ENCODE measurements at places on chromosomes 7 and 10.

GRCh38 chr7:103093429-103093828 lies 18.5 kb downstream of the ARMC10 start:
- no peak for DNase-seq

GRCh38 chr7:112757337-112757736 lies 32.9 kb downstream of the TMEM168 start:
- DNase-seq, result no peak

DNA sequence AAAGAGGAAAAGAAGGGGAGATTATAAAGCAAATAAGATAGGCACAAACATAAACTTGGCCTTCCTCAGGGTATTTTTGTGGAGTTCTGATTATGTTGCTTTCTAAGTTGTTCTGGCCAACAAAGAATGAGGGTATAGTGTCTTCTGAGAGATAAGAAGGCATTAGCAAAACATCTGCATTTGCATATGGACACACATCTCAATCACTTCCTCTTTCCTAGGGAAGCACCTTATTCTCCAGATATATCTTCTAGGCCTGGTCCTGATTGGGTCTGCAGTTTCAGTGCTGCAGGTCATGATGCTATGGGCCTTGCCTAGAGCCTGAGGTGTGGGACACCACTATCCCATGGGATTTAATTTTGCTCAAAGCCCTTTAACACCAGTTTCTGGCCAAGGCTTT lies 308.8 kb upstream of the PHYHIPL start:
- no peak for DNase-seq

DNA sequence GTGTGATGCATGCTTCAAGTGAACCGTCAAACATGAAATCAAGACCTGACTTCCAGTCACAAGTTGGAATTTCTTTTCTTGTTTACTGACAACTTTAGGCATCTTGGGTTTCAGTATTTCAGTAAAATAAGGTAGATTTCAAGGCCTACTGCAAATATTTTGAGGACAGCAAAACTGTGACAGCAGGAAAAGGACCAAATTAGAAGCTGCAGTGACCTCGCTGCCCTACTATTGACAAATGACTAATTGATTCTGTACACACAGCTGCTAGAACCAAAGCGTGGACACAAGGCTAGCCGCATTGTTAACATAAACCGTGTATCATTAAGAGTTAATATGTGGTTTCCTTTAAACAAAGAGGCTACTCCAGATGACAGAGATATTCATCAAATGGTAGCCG lies 105.7 kb upstream of the SEC61G start:
- DNase-seq, result no peak

GRCh38 chr10:125611216-125611615 lies 71.7 kb downstream of the TEX36 start:
- DNase-seq, result no peak

- DNase-seq, result no peak
Observed at GRCh38 chr10:15037691-15038090, 6.1 kb upstream of the OLAH start.

DNA sequence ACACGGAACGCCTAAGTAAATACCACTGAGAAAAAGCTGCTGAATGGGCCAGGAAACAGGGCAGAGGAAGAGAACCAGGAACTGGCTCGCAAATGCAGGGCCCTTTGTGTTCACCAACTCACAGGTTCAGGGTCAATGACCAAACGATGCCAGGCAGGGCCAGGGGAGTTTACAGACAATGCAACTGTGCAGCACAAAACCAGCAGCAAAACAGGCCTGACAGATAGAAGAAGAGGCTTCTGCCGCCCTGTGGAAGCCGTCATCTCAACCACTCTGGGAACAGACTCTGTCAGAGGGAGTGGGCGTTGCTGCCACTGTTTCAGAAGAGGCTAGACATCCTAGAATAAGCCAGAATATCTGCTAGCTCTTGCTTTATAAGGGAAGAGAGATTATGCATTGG lies 117.9 kb downstream of the KMT2E start:
- DNase-seq, result no peak

DNA sequence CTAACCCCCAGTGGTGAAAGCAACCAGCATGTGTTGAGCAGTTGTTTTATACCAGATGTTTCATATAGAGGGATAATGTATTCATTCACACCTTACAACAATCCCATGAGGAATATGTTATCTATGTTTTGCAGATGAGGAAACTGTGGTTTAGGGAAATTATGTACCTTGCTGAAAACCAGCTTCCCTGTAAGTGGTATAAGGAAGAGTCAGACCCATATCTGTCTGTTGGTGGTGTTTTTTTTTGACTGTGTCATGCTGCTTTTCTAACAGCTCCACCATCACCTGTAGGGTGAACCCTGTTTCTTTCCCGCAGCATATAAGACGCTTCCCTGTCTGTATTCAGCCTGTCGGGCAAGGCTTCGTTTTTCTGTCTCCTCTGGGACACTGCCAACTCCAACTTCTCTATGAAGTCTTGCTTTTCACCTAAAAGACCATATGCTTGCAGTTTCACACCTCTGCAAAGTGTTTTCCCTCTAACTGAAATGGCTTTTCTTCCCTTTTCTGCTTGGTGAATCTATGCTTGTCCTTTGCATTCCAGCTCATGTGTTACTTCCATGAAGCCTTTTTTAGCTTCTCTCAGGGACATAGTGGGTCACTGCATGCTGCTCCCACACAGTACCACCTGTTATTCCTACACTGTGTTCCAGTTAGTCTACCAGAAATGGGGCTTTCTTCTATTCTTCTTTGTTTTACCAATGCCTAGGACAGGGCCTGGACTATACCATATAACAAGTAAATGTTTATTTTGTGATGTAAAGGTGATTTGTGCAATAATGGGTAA lies 92.8 kb downstream of the ST7 start:
- DNase-seq, result no peak

DNA sequence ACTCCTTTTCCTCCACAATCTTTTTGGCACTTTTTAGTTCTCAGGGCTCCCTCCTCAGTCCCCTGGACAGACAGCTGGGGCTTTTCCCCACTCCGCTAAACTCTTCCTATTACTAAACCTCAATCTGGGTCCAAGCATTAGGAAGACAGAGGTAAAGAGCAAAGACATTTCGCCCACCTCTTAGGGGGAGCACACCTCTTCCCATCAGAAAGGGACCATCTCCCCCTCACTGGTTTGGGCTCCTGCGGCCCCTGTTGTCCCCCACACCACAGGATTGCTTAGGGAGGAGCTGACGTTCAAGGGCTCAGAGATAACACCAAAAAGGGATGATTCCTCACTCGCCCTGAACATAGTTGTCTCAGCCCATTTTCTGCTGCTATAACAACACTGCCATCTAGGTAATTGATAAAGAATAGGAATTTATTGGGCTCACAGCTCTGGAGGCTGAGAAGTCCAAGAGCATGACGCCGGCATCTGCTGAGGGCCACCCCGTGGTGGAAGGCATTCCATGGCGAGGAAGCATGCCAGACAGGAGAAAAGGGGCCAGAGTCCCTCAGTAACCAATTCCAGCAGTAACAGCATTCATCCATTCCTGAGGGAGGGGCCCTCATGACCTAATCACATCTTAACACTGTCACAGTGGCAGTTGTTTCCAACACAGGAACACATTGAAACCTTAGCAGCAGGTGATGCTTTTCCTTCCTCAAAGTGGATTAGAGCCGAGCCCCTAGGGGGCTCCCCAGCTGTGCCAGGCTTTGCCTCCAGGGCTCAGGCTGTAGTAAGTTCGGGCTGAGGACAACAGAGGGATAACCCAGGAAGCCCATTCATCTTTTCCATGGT lies 209.6 kb downstream of the EBF3 start:
- DNase-seq, result no peak

DNA sequence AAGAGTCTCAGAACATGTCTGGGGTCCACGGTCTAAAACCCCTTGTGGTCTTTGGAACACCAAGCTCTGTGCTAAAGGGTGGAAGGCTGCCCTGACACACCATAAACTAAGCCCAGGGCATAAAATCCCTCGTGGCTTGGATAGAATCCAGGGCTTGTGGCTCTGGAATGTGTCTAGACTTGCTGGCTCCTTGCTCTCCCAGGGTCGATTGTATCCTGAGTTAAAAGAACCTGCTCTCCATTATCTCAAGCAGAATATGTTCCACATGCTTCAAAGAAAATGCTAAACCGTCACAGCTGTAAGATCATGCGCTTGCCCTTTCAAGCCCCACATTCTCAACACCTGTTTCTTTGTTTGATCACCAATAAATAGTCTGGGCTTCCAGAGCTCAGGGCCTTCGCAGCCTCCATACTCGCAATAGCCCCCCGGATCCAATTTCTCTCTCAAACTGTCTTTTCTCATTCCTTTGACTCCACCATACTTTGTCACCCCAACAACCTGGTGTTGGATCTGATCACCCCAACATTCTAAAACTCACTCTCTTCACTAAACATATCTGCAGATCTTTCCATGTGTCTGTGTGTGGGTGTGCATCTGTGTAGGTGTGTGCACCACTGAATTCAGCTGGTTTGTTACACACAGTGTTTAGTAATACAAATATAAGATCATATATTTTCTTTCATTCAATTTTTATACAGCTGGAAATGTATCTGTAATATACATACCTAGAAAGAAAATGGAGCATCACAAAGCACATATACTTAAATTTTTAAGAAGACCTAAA lies 238.5 kb downstream of the ZMYND11 start:
- DNase-seq, result no peak

- DNase-seq, result no peak
Observed at GRCh38 chr10:62031507-62031906, 130.0 kb downstream of the ARID5B start.

GRCh38 chr10:69413221-69413865 lies 3.4 kb downstream of the TACR2 start:
- peak; percentile 57 for DNase-seq

DNA sequence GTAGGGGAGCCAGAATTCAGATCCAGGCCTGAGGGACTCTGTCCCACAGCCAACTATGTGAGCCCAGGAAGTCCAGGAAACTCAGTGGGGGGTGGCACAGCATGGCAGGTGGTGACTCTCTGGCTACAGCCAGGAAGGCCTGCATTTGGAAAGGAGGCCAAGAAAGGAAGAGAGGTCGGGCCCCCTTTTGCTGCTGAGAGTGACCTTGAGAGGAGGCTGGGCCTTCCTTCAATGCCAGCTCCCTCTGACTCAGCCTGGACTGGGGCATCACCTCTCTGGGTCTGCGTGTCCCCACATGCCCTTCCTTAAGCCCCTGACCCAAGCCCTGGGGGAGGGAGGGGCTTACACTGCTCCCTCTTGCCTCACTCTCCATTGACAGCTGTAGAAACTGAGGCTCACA lies 6.4 kb upstream of the MYL10 start:
- DNase-seq, result no peak

GRCh38 chr7:28152594-28152993 lies 28.0 kb downstream of the JAZF1 start:
- no peak for DNase-seq

DNA sequence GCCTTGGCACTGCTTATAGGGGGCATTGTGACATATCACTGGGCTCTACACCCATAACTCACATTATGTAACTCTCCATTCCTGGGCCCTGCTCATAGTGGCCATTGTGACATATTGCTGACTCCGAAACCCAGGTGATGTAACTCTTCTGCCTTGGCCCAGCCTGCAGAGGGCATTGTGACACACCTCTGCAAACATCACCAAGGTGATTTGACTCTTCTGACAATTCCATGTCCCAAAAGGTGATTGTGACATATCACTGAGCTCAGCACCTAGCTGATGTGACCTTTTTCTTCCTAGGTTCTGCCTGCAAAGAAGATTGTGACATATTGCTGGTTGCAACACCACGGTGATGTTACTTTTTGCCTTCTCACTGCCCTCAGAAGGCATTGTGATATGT lies 36.5 kb upstream of the ZNF680 start:
- no peak for DNase-seq

DNA sequence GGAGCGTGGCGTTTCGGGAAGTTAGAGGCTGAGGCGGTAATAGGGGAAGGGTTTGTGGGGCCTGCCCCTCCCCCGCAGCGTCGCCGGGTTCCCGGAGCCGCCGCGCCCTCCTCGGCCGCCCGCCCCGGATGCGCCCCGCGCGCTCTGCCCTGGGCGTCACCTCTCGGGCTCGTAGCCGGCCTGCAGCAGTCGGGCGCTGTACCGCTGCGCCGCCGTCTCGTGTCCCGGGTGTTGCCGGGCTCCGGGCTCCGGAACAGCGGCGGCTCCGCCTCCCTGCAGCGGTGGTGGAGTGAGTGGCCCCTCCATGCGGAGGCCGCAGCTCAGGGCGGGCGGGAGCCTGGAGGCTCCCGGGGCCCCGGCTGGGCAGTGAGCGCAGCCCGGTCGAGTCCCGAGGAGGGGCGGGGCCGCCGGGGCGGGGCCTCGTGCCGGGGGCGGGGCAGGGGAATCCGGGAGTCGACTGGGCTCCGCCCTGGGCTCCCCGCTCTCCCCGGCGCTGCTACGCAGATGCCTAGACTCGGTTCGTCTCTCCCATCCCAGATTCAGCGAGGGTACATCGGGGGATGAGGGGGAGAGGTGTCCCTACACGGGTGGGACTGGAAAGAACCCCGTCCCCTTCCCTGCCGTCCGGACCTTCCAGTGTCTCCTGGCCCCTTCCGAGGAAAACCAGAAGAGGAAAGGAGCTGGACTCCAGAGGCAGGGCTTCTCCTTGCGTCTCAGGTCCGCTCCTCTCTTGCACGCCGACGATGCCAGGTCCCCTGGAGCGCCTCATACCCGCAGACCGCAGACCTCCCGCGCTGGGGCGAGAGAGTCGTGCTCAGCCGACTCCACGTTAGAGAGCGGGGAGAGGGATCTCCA lies at the start of gene IMPDH1:
Gene IMPDH1, minus strand, starts transcription at position 387 of the 855 bp plus-strand sequence. Its CDS starts 81 bp downstream, at position 306.
- DNase-seq, result peak; percentile 94

DNA sequence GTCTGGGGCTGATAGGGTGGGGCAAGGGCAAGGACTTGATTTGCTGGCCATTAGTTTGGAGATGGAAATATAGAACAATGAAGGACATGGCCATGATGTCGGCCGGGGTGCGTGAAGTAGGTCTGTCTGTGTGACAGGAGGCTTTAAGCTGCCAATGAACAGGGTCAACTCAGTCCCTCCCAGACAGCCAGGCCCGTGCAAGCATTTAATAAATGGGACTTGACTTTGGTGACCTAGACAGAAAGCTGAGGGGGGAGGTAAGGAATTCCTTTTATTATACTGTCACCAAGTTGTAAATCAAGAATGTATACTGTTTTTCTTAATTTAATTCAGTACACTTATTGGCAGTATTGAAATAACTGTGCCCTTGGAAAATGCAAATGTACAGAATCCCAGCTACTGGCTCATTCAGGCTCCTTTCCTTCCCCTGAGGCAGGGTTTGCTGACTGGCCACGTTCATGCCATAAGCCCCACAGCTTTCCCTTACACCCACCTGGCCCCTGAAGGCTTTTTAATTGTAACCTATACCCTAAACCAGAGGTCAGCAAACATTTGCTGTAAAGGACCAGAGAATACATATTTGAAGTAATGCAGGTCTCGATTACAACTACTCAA lies 87.2 kb downstream of the WIPF3 start:
- DNase-seq, result no peak

GRCh38 chr7:95781961-95782586 lies 9.7 kb downstream of the DYNC1I1 start:
- DNase-seq, result no peak

- no peak for DNase-seq
Observed at GRCh38 chr7:133645884-133646391, 393.1 kb downstream of the EXOC4 start.

- no peak for DNase-seq
Observed at GRCh38 chr7:5610500-5611186, 170.8 kb downstream of the RNF216 start.
